ENCODE measurements at places on chromosomes 3 and 15.

DNA sequence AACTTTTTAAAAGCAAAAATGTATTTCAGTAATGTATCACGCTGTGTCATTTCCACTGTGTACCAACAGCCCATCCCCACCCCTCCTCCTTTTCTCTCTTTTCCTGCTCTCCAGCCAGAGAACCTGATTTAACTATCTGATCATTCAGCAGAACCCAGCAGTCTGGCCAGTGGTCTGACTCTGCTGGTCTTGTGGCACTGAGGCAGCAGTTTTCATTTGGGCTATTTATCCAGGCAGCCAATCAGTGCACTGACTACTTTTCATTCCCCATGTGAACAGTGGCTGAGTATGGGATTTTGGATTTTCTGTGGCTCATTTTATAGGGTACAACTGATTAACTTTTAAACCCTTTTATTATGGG lies 56.3 kb downstream of the GPR171 start:
- DNase-seq, result no peak

DNA sequence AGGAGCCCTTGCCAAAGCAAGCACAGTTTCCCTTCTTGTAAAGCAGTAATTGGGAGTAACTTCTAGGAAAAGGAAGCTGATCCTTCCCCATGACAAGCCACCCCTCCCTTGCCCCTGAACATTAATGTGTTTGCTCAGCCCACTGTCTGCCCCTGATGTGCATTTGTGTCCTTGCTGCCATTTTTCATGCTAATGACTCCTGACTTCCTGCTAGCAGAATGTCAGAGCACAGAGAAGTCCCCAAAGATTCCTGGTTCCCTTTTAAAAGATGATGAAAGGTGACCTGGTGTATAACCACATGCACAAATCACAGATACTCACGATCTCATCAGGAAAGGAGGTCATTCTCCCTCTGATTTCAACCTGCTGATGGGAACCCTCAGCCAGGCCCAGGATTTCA lies 44.2 kb upstream of the WNT5A start:
- DNase-seq, result no peak

- DNase-seq, result no peak
Observed at GRCh38 chr15:39403640-39404117, 177.2 kb upstream of the THBS1 start.

- no peak for DNase-seq
Observed at GRCh38 chr3:34008836-34009809, 210.7 kb downstream of the PDCD6IP start.

DNA sequence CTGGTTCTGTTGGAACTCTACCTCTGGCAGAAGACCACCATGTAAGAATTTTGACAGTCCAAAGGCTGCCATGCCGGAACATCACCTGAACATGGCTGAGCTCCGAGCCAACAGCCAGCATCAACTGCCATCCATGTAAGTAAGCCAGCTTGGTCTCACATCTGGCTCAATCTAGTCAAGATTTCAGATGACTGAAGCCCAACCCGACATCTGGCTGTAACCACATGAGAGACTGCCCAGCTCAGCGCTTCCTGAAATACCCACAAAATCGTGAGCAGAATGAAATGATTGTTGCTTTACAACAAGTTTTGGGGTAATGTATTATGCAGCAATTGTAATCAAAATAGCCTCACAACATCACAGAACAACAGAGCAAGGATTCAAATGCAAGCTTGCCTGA lies 32.9 kb downstream of the GHSR start:
- no peak for DNase-seq

- DNase-seq, result no peak
Observed at GRCh38 chr3:46542344-46542743, 23.8 kb downstream of the LRRC2 start.

GRCh38 chr3:49295489-49296058 lies 18.5 kb upstream of the C3orf62 start:
- no peak for DNase-seq

DNA sequence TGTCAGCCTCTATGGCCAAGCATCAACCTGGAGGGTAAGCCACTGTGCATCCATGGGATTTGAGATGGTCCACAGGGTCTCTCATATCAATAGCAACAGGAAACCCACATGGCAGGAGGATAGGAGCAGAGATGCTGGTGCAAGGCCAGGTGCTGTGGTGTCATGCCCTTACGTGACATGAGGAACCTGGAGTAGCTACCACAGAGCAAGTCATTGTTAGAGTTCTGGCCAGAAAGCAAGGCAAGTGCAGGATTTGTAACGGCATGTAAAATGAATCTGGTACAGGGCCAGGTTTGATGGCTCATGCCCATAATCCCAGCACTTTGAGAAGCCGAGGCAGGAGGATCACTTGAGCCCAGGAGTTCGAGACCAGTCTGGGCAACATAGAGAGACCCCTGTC lies 14.8 kb upstream of the ZNF774 start:
- no peak for DNase-seq

DNA sequence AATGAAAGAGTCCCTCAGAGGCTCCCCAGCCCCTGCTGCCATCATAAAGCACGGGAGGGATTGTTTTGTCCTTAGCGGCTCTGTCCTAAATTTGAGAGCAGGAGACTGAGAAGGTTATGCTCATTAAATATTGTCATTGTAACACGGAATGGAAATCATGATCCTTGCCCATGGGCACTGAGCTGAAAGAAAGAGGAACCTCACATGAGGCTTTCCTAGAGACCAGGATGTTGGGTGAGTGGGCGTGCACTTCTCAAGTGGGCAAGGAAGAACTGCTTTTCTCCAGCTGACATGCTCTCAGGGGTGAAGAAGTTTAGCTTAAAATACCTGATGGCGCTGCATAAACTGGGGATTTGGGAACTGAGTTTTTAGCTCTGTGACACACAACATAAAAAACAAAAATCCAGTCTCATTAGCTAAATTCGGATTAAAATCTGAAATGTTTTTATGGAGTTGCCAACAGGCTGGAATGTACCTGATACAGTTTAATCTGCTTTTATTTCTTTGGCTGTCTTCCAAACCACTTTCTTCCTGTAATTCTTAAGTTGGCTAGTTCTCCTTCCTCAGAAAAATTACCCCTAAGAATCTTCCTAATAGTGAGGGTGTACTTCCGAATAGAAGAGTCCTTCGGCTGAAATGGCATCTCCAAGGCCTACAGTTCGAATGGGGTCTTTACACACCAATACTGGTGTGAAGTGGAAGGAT lies 31.7 kb downstream of the ADPGK start:
- no peak for DNase-seq

DNA sequence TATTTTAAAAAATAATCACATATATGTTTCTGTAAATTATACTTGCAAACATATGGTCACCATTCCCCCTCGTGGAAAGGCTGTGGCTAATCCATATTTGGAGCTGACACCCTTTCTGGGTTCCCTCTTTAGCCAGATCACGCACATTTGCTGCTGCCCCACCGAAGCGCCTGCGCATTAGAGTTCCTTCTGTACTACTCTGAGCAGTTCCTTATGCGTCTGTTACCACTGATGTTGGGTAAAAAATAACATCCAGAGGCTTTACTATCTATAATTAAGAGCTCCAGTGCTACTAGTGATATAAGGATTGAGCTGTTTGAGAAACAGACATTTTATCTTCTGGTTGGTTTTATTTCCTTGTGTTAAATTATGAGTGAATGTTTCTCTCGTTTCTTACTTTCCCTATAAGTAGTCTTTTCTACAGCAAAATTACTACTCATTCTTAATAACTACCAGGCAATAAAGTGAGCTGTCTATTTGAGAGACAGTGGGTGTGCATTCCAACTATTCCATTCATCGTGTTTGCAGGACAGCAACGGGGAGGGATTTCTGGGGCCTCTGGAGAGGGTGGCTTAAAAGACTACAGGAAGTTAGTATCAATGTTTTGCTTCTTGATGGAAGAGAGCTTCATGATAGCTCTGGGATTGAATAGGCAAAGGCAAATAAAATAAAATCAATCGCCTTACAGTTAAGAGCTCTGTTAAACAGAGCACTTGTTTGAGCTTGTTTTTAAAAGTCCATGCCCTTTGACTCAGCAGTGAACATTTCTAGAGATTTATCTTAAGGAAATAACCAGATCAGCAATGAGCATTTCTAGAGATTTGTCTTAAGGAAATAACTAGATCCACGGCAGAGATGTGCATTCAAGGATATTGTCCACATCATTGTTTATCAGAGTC lies 245.2 kb downstream of the CD47 start:
- no peak for DNase-seq

- DNase-seq, result no peak
Observed at GRCh38 chr3:39216176-39216790, 23.9 kb upstream of the XIRP1 start.

DNA sequence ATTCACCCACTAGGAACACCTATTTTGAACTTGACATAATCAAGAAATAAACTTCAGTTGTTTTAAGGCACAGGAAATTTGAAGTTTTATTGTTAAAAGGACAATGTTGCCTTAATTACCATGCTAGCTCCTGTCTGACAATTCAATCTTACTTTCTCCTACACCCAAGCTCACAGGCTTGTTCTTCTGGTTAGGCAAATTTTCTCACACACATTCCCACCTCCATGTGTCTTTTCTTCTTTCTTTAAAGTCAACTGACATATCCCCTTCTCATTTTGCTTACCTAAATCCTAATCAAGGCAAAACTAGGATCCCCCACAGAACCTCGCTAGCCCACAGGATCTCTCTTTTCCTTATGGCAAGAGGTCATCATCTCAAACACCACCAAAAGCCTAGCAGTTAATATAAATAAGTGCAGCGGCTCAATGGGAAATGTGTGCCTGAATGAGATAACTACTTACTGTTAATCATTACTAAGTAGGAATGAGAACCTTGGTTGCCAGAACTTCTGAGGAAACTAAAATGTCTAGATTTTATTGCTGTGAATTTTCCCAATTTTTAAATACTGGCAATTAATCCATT lies 189.3 kb downstream of the PLCH1 start:
- no peak for DNase-seq

DNA sequence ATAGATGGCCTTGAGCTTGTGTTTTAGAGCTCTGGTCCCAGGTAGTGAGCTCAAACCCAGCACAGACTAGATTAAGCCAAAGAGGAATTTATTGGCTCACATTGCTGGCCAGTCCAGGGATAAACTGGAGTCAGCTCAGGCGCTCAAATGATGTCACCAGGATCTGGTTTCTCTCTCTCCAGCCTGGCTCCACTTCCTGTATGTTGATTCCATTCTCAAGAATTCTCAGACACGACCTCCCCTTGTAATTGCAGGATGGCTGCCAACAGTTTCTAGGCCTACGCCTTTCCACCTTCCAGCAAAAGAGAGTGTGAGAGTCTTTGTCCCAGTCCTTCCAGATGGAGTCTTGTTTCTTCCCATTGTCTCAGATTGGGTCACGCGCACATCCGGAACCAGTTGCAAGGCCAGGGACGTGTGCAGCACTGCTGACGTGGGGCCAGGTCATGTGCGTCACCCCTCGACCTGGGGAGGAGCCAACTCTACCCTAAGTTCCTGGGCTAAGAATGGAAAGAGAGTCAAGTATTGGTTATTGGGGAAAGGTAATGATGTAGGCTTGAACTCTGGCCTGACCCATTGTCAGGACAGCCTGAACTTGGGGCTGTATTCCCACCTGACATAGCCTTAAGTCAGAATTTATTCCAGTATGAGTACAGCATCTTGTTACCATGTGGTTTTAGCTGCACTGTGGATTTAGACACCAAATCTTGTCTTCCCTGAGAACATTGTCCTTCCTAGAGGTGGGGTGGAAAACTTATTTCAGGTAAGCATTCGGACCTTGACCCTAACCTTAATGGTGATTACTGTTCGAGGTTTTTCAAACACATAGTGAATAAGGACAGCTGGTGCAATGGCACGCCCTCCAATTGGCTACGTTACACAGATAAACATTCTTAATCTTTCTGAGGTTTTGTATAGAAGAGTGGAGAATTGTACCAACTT lies 31.6 kb downstream of the CACNA1D start:
- DNase-seq, result no peak

GRCh38 chr3:76065964-76066363 lies 280.6 kb upstream of the ZNF717 start:
- no peak for DNase-seq

DNA sequence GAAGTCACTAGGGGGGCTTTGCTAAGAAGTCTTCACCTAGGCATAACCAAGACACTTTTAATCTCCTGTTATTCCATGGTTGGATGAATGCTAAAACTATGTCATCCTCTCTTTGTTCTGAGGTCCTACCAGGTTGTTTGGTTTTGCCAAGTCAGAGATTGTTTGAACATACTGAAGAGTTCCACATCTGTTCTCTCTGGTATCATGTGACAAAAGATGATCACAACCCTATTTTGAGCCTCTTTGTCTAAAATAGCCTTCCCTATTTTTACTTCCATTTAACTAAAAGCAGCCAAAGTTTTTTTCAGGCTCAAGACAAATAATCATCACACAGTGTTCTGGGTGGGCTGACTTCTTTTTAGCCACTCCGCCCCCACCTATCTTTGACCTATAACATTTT lies 218.4 kb upstream of the LMCD1 start:
- no peak for DNase-seq

GRCh38 chr3:49017229-49017970 lies 980 bp downstream of the DALRD3 start:
- no peak for DNase-seq

GRCh38 chr15:44289259-44289790 lies 806 bp downstream of the GOLM2 start:
- no peak for DNase-seq

DNA sequence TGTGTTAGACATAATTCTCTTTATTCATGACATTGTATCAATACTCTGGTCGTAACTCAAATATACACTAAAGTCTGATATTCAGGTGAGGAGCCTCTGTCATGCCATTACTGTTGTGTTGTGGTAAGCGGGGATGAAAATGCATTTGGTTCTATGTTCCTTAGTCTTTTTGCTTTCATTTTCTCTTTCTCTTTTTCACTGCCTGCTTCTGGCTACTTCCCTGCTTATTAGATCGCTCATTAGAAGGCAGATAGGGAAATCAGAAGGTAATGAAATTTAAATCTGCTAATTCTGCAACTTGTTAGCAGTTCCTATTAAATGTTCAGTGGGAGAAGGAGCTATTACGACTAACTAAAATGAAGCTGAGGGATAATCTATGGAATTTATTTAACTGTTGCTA lies 345.0 kb downstream of the GRM7 start:
- no peak for DNase-seq

DNA sequence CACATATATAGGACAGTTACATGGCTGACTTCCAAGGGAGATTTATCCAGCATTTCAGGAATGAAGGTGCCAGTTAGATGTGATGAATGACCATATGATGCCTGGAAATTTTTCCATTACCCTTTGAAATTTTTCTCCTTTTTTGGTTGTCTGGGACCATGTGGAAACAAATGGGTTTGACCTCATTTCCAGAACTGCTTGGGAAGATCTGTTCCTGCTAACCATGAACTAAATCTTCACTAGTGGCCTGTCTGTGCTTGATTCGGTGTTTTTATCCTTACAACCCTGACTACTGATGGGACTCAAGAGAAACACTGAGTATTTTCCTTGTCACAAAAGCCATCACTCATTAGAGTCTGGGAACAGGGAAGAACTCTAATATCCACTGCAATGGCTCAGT lies 409.4 kb downstream of the PDCD6IP start:
- no peak for DNase-seq

DNA sequence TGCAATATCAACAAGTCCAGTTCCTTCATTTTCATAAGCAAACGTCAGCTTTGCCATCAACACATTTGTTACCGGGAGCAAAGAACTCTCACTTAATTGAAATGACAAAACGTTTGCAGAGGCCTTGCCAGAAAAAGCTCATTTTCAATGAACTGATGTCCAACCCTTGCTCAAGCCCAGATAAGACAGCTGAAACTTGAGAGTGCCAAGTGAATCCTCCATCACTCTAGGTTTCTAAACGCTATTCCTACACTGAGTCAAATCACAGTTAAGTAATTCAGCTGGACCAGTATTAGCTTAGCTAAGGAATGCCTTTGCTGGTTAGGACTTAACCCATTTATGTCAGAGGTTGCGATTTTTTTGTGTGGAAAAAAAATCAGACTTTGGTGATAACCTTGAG lies 11.5 kb downstream of the CHSY1 start:
- DNase-seq, result no peak

Measured in iPS DF 6.9 (cell line).